ENCODE measurements at places on chromosomes 6 and 20.
A peak's percentile ranks its signal among the peaks of the same experiment; 100 is the strongest.

DNA sequence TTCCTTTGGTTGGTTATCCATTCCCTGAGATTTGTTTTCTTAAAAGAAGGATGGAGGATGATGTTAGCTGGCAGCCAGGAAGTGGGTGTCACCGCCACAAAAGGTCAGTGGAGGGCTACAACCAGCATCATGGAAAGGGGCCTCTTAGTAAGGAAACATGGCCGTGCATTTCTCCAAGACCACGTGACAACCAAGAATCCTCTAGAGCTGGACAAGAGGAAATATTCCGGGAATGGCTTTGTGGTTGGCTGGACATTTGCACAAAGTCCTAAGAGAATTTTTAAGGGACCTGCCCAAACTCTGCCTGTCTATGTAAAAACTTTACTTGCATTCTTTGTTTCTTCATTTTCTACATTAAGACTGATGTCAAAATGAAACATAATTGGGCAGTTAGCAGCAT, 399.9 kb upstream of the MARCKS start:
- DNase-seq, result no peak

GRCh38 chr6:474453-475185, 83.1 kb downstream of the IRF4 start:
- DNase-seq, result peak; percentile 68

- DNase-seq, result no peak
Measured at GRCh38 chr6:128397996-128398395, 122.4 kb downstream of the PTPRK start.

GRCh38 chr20:43960231-43960630, 45.6 kb downstream of the TOX2 start:
- no peak for DNase-seq

- DNase-seq, result no peak
Measured at GRCh38 chr6:70166088-70166958, 136.6 kb downstream of the COL9A1 start.

DNA sequence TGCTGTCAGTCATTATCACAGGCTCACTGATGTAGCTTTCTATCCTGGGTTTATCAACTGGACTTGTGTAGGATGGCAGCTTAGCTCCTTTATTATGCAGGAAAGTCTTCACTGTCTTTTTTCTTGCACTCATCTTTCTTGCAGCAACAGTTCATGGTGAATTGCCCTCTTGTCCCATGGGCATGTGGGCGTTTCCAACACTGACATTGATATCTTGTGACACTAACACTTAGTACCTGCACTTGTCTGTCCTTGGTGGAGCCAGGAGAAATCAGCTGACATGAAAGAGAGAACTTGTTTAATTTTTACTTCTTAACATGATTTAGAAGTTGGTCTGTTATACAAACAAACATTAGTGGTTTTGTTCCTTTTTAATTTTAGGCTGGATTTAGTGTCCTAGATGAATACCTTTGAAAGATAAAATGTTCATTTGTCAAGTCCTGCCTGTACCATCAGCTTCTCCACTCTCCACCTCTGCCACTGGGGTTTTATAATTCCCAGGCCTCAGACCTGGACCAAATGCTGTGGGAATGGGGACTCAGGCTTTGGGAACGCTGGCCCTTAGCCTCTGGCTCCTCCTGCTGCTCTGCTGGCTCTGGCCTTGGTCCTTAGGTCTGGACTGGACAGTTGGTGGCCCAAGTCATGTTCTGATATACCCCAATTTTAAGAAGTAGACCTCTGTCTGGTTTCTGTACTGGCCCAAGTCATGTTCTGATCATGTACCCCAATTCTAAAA, 161.0 kb upstream of the LAMP5 start:
- DNase-seq, result no peak

DNA sequence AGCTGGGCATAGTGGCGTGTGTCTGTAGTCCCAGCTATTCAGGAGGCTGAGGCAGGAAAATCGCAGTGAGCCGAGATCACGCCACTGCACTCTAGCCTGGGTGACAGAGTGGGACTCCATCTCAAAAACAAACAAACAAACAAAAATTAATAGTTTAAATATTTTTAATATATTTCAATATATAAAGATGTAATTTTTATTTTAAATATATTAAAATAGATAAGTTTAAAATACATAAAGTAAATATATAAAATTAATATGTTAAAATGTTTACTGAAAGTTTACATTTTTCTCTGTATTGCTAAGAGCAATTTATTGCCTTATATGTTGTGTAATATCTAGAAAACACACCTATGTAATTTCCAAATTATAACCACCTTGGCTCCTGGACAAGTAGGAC, 44.7 kb upstream of the ESR1 start:
- no peak for DNase-seq

DNA sequence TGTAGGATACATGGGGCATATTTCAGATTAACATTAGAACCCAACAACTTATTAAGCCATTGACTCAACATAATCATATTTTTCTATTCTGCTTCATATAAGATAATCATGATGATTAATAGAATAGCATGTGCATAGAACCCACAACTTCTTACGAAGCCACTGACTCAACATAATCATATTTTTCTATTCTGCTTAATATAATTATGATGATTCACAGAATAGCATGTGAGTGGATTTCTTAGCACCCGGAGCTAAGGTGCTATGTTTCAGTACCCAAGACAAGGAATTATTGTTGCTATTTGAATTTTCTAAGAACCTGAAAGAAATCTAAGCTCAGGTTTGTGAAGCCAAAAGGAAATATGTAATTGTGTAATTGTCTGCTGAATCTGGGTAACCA, 96.8 kb downstream of the TENT5A start:
- DNase-seq, result no peak

DNA sequence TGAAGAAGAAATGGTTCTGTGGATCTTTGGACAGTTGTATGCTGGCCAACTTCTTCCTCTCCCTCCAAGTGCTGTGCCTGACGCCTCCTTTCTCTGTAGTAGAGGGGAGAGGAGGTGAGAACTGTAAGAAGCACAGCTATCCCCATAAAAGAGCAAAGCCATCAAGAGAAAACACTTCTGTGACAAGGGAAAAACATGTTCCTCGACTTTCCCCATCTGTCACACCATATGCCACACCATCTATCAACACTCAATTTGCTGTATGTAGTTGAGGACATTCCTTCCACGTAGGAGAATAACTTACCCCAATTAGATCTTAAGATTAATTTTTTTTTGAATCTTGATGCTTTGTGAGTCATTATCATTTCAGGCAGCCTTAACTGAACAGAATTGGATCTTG, 156.2 kb upstream of the PLCB4 start:
- no peak for DNase-seq

DNA sequence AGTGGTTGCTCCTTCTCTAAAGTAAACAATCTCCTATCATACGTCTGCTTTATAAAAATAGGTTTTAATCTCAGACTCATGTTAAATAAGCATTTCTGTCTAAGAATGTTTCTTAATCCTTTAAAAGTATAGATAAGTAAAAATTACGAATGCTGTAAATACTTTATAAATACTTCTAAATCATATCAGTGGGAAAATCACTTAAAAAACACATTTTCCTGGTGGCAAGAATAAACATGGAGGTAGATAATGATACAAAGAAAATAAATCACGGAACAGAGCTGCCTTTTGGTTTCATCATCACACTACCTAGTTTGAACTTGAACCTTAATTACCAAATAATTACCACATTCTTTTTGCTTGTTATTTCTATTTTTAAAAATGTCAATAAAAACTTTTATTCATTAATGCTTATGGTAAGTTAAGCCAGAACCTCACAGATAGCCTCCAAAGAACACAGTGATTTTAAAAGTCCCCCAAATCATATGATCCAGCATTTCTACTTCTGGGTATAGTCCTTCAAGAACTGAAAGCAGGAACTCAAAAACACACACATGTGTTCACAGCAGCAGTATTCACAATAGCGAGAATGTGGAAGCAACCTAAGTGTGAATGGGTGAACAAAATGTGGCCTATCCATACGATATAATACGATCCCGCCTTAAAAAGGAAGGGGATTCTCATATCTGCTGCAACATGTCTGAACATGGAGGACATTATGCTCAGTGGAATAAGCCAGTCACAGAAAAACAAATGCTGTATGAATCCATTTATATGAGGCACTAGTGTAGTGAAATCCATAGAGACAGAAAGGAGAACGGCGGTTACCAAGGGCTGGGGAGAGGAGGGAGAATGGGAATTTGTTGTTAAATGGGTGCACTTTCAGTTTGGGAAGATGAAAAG, 72.4 kb downstream of the SLC22A23 start:
- no peak for DNase-seq

DNA sequence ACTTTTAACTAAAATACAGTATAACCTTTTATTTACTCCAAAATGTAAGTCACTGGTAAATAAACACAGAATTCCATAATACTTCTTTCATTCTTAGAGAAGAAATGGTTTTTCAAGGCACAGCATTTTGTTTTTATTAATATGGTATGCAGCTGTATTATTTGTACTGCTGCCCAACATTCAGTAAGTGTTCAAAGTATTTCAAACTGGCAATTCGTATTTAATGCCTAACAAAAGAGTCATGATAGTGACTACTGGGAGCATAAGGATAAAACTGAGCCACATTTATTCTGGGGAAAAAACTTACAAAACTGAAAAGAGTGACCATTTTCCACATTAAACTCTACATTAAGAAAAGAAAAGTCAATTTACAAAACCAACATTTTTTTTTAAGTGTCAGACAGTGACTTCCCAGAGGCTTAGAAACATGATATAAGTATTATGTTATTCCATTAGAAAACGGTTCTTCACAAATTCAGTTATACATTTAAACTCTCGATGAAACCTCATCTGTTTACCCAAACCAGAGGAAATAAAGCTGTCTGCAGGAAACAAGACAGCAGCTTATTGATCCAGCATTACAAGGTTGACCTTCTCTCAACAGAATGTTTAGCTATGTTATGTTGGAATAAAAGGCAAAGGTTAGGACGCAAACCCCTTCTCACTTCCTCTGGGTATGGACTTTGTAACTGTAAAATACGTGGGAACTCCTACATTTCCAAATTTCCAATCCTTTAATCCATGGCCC, 24.3 kb downstream of the EPB41L2 start:
- no peak for DNase-seq

- DNase-seq, result no peak
Measured at GRCh38 chr20:4985658-4986057, 15.7 kb downstream of the SLC23A2 start.

GRCh38 chr6:105875974-105876640, 210.0 kb upstream of the PRDM1 start:
- DNase-seq, result no peak

DNA sequence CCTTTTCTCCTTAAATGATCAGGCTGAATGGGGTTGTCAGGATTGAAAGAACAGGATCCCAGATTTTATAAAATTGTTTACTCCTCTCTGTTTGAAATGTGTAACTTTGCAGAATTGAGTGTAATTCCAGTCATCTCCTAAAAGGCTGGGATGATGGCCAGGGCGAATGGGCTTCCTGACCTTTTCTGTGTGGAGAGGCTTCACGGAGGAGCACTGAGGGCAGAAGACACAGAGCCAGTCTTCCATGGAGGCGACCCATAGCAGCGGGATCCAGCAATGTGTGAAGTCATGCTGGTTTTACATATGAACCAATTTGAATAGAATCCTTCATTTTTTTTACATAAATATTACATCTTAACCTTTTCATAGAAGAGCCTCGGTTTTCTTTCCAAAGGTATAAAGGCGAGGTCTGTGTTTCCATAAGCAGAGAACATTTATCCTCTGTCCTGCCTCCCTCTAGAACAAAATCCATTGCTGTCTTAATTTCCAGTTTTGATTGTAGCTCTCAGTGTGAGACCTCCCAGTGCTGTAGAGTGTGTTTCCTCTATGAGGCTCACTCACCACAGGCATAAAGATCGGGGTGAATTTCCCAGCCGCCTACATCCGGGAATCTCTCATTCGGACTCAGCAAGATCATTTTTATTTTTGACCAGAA, 369.7 kb upstream of the FLRT3 start:
- DNase-seq, result no peak

- no peak for DNase-seq
Measured at GRCh38 chr6:66065313-66065712, 358.3 kb upstream of the EYS start.

- DNase-seq, result no peak
Measured at GRCh38 chr6:135904666-135905065, 53.2 kb downstream of the PDE7B start.

DNA sequence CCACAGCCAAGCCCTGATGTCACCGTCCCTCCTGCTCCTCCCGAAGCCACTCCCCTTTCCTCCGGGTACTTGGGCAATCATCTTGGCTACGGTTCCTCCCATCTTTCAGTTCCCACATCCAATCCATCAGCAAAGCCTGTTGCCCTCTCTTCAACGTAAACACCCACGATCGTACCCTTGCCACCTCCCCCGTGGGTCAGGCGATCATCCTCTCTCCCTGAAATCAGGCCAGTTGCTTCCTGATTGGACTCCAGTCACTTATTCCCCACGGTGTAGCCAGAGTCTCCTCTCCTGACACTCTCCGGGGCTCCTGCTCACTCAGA, 44.5 kb downstream of the SULF2 start:
- no peak for DNase-seq

GRCh38 chr6:4603291-4603690, 172.9 kb upstream of the CDYL start:
- DNase-seq, result no peak
